Motor neuron (in vitro differentiated cells): ENCODE measurements at places on chromosomes 1 and 21. TPM values are rescaled to one million over a fixed set of nuclear protein-coding genes. Genes with fewer than 3 reads are reported as not detected.

GRCh38 chr1:50181027-50181663, 72.4 kb downstream of the ELAVL4 start:
- peak; percentile 78 for ATAC-seq

- no peak for ATAC-seq
These were observed 59.3 kb upstream of the PTGS2 start for GRCh38 chr1:186739515-186739914.

DNA sequence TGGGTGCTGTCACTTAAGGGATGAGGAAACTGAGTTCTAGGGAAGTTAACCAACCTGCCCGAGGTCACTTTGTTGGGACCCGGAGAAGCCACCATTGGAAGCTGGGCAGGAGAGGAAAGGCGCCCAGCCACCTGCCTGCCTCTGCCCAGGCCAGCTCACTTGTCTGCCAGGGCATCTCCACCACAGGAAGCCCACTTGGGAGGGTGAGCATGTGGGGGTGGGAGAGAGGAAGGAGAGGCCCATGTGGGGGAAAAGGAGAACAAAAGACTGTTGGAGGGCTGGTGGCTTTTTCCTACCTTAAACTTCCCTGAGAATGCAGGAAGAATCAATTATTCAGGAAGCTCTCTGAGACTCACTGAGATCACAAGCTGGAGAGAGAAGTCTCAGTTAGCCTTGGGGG, 43.8 kb upstream of the SELENON start:
- no peak for ATAC-seq

DNA sequence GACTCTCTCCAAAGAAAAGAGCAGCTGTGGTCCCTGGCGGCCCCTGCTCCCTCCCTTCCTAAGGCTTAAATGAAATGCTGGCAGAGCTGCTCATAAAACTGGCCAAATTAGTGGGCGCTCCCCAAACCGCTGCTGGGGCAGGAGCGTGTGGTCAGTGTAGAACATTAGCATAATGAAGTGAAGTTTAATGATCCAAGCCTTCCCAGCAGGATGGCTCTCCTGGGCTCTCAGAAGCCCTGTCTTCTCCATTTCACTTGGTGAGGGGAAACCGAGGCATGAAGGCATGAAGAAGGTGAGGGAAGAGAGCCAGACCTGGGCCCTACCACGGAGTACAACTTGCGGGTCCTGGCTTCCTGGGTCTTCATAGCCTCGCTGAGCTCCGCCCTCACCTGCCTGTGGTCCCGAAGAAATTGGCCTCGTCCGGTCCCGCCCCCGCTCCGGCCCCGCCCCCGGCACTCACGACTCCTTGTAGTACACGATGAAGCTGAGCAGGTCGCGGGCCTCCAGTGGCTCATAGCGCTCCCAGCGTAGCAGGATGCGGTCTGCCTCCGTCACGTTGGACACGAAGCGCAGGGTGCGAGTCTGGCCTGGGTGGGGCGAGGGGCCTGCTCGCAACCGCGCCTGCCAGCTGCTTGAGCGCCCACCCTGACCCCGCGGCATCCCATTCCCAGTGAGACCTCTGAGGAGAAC, 10.3 kb downstream of the INSRR start:
- no peak for ATAC-seq

GRCh38 chr1:203250911-203251310, 21.4 kb upstream of the CHIT1 start:
- ATAC-seq, result peak; percentile 25

DNA sequence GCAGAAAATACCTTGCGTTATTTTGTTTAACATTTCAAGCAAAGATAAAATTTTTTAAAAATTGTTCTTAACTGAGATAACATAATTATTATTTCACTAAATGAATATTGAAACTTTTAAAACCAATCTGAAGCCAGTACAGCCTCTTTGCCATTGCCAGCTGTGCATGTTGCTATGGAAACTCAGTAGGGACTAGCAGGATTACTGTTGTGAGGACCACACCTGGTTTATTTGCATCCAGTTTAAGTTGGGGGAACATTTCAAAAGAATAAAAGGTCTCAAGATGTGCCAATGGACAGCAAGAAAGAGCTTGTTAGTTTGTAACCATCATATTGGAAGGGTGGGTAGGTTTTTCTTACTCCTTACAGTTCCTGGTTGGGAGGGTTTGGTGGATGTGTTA, 80.7 kb downstream of the POU2F1 start:
- peak; percentile 58 for ATAC-seq

DNA sequence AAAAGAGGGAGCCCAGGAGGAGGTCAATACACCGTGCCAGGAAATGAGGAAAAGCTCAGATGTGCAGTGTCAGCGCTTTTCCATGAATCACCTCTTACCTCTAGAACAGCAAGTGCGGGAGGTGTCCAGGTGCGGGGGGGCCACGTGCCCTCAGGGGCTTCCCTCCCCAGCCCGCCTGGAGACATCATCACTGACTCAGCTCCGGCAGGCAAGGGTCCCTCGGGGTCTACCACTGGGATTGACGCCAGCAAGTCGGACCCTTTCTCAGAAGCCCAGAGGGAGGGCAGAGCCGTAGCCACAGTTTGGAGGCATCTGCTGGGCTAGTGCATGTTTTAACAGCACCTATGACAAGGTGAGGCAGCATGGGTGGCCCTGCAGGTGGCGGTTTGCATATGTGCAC, 67.4 kb upstream of the TRAPPC10 start:
- no peak for ATAC-seq

- ATAC-seq, result no peak
These were observed 5.5 kb downstream of the SIM2 start for GRCh38 chr21:36704281-36704957.

DNA sequence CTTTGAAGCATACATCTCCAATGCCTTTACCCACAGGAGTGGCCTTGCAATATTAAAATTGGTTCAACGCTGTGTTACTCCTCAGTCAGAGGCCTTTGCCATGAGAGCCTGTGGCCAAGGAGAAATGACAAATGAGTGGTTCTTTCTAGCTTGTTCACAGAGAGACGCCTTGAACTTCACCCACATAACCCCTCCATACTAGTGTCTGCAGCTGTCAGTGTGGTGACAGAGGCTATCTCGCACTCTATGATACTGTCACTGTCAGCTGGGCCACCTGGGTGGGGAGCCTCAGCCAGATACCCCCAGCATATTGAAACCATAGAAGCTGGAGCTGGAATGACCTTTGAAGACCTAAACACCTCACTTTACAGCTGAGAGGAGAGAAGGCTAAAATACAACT, 57.4 kb upstream of the LBR start:
- ATAC-seq, result no peak

DNA sequence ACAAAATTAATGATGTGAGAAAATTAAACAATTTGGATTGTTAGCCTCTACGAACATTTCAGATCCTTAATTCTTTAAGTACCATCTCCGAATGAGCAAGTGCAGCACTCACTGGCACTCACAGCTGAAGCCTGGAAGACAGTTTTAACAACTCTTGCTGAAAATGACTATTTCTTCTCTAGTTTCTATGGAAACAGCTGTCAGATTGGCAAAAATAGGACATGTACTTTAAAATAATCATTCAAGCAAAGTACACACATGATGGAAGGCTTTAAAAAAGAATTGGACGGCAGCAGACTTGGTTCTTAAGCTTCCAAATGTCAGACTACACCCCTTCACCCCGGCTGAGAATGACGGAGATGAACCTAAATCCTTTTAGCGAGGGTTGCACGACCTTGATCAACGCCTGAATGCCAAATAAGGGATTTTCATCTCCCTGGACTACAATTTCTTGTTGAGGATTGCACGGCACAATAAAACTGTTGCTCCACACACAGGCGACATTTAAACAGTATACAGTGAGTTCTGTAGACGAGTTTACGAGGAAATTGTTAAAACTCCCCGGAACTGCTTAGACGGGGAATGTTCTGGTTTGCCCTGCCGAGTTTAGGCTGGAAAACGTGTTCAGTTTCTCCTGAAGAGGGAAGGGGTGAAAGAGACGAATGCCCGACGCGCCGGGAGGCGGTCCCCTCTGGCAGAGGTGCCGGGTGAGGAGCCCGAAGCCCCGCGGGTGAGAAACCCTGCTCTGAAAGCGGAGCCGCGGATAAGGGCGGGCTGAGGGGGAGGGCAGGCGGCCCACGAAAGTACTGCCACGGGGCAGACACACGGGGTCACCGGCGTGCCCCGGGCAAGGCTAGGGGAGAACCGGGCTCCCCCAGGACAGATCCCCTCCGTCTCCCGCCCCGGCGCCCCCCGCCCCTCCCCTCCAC, 671 bp downstream of the OMA1 start:
- ATAC-seq, result peak; percentile 74

GRCh38 chr21:42419845-42420244, 16.1 kb downstream of the UBASH3A start:
- no peak for ATAC-seq

GRCh38 chr1:245788269-245788668, 633.5 kb downstream of the KIF26B start:
- ATAC-seq, result peak; percentile 93

Gene TDRD5
- total RNA-seq, result 0.05 and 0.06 TPM in 2 replicates

DNA sequence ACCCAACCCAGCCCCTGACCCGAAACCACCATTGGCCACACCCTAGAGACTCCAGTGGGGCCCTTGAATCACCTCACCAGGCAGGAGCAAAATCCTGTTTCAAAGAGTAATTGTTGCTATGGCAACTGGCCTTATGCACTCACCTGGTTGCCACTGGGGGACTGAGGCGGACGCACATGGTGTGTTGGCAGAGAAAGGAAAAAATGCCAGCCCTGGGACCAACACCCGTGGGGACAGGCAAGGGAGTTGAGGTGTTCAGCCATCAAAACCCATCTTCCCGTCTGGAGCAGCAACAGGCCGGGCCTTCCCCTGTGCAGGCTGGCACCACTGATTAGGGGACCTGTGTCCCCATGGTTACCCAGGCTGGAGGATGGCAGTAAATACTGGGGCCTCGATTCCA, 395.8 kb upstream of the VAMP3 start:
- no peak for ATAC-seq

GRCh38 chr1:222240536-222241181, 307.2 kb downstream of the HHIPL2 start:
- no peak for ATAC-seq

Gene SLAMF9
- not detected in 2 replicates for total RNA-seq

GRCh38 chr21:32757804-32758203, 13.8 kb downstream of the PAXBP1 start:
- no peak for ATAC-seq

Gene GRIK1
- total RNA-seq, result 0.15 and 0.32 TPM in 2 replicates

Gene TRIM67
- 8.2 and 8.6 TPM in 2 replicates for total RNA-seq

Gene LMX1A
- total RNA-seq, result 0.17 TPM in 1 of 2 replicates, not detected in the other

DNA sequence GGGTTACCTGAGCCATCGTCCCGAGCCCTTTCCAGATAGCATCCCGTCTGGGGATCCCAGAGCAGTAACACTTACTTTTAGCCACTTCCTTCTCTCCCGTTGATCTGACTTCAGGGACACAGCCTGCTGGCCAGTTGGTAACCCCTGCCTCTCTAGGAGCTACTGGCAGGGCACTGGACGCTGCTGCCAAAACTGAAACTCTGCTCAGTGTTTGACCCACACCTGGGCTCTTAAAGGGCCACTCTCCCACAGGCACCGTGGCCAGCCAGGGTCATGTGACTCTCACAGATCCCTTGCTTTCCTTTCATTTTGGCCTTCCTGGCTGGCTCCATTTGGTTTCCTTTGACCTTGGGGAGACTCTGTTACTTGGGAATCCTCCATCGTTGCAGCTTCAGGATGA, at the start of gene PIGR:
TSS of gene PIGR (minus strand) at position 206 of the 400 bp plus-strand sequence. CDS start 5,935 bp downstream, outside the sequence.
- ATAC-seq, result no peak

Gene RIPK4
- total RNA-seq, result 0.49 and 1.0 TPM in 2 replicates

Gene C1orf210
- total RNA-seq, result 0.13 and 0.14 TPM in 2 replicates

Gene PLPPR4
- 15.8 and 18.6 TPM in 2 replicates for total RNA-seq

- ATAC-seq, result no peak
These were observed 240.5 kb upstream of the SNX7 start for GRCh38 chr1:98421085-98421435.

DNA sequence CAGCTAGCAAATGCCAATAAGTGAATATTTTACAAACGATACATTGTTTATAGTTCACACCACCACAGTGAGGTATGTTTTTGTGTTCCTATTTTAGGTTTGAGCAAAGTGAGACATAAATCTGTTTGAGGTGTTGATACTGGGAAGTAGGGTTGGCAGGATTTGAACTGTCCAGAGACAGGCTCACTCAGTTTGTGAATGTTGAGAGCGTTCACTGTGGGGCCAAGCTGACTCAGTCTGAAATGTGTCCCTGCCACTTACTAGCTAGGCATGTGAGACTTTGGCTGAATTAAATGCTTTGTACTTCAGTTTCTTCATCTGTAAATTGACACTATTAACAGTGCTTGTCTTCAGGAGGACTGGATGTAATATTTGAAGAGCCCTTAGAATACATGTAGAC, 35.1 kb downstream of the DIRAS3 start:
- no peak for ATAC-seq

DNA sequence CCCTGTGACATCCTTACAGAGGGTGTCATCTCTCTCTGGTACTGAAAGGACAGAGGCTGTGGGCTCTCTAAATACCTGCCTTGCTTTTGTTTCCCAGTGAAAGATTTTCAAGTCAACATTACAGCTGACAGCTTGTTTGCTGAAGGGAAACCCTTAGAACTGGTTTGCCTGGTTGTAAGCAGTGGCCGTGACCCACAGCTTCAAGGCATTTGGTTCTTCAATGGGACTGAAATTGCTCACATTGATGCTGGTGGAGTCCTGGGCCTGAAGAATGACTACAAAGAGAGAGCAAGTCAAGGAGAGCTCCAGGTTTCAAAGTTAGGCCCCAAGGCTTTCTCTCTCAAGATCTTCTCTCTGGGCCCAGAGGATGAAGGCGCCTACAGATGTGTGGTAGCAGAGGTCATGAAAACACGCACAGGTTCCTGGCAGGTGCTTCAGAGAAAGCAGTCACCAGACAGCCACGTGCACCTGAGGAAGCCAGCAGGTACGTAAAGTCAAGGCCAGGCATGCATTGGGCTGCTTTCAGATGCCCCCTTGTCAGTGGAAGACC, 11.8 kb downstream of the CD101 start:
- peak; percentile 82 for ATAC-seq

DNA sequence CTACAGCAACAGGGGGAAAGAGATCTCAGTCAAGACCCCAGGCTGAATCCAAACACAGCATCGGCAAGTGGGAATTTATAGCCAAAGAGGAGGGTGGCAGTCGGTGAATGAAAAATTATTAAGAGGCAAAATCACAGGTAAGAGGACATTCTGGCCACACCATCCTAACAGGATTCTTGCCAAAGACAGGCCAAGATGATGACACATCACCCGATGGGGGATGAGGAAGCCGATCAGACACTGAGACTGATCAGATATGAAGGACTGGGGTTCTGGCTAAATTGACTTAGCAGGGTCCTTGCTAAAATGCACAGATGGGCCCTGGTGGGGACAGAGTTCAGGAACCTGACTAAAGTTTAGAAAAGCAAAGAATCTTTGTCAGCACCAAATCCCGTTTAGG, 402.2 kb downstream of the SMYD3 start:
- ATAC-seq, result no peak

DNA sequence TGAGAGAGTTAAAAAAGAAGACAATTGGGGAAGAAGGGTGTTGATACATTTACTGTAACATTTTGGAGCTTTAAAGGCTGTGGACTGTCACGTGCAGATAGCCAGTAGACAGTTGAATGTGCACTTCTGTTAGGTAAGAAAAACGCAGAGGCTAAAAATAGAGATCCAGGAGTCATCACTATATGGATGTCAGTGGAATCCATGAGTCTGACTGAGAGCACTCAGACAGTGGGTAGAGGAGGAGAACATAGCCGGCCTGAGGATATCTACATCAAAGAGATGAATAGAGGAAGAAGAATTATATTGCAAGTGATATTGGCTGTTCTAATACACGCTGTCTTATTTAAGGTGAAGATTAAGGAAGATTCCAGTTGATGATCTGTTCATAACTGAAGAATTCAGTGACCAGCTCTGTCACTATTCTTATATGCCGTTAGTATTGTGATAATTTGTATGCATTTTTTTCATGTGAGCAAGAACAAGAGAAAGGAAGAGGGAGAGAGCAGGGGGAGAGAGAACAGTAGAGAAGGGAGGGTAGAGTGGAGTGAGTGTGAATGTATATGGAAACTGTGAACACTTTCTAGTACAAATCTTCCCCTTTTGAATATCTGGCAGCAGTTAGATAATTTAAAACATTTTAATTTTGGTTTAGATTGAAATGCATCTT, 344.8 kb downstream of the CHRM3 start:
- ATAC-seq, result peak; percentile 72
